Cortex of kidney (tissue), 1 donor: ENCODE measurements at places on chromosomes 7 and 10.

DNA sequence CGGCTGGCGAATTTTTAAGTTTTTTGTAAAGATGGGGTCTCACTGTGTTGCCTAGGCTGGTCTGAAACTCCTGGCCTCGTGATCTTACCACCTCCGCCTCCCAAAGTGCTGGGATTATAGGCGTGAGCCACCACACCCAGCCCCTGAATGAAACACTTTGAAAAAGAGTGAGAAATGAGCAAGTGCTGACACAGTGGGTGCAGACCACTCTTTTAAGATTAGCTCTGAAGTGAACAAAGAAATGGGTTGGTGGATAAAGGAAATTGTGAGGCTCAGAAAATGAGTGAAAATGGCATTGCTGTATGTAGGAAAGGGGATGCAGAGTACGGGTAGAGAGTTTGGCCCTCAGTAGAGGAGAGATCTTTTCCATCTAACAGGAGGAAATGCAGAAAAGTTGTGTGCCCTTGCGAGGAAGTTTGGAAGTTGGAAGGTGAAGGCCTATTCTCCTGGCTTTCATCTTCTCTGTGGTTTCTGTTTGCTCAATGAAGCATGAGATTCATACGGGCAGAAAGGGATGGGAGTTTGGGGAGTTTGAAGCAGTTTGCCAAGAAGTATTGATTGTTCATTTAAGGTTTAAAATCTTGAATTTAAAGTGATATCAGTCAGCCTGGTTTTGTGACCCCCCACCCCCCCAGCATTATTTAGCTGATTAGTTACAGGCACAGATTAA, 11.0 kb downstream of the MAPK8 start:
- no peak for DNase-seq

DNA sequence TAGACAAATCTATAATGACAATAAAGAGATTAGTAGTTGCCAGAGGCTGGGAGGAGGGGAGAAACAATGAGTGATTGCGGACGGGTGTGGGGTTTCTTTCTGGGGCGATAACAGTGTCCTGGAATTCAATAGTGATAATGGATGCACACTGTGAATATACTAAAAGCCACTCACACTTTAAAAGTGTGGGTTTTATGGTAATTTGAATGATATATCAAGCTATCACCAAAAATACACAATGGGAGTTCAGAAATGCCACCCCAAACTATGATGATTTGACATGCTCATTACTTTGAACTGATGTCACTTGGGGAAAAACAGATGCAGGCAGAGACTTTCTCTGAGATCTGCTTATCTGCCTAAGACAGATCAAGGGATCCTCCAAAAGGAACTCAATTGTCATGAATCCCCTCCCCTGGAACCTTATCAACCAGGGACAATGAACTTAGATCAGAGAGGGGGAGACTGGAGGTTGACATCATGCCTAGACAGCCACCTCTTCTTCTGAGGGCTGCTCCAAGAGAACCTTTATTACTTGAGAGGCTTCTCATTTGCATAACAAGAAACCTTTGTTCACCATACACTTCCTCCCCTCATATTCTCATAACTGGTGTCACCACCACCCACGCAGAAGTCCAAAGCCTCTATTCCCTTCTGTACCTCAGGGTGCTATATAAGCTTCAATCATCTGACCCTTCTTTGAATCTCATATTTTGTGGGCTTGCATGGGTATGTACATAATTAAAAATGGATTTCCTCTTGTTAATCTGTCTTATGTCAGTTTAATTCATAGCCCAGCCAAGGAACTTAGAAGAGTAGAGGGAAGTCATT, 14.8 kb upstream of the ZC3HAV1 start:
- no peak for DNase-seq

DNA sequence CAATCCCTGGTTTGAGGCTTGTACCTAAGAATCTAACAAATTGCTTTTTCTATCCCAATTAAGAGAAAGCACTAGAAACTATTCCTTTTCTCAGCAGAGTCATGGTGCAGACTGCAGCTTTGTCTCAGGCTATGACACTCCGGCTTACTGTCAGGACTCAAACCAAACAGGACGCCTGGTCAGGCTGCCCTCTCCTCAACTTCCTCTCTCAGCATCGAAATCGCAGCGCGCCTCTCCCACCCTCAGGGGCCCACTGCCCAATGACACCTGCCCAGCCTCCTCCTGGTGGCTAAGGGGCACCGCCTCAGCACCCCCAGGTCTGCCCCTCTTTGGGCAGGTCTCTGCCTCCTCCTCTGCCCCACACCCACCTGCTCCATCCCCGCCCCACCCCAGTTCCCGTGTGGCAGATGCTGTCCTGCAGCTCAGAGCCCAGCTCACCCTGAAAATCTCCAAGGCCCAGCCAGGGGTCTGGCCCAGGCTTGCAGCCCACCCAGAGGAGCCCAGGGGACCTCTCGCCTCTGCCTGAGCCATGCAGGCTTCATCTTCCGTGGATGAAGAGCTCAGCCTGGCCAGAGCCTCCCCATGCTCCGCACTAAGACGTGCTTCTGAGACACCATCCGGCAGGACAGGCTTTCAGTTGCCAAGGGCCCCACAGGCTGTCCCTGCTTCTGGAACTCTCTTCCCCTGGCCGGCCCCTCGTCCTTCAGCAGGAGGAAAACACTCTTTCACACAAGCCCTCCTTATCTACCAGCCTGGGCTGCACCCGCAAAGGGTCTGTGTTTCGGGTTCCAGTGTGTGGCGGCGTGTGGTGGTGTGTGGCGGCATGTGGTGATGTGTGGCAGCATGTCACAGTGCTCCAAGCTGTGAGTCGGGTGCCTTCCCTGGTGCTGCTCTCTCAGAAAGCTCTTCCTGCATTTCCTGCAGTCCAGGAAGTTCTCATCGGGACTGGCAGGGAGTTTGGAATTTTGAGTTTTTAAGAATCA, 16.4 kb upstream of the PTPRN2 start:
- no peak for DNase-seq

DNA sequence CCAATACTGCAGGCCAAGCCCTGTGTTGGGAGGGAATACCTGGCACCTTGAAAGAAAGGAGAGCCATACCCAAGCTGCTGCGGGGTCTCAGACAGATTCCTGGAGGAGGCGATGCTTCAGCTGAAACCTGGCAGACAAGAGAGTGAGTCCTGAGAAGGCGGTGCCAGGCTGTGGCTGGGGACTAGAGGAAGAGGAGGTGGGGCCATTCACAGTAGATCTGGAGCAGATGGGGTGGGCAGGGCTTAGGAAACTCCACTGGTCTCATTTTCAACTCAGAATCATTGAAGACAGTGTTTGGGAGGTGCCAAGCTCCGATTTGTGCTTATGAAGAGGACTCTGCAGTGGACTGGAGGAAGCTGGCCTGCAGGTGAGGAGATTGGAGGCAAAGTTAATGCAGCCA, 236.3 kb upstream of the MKI67 start:
- DNase-seq = no peak

DNA sequence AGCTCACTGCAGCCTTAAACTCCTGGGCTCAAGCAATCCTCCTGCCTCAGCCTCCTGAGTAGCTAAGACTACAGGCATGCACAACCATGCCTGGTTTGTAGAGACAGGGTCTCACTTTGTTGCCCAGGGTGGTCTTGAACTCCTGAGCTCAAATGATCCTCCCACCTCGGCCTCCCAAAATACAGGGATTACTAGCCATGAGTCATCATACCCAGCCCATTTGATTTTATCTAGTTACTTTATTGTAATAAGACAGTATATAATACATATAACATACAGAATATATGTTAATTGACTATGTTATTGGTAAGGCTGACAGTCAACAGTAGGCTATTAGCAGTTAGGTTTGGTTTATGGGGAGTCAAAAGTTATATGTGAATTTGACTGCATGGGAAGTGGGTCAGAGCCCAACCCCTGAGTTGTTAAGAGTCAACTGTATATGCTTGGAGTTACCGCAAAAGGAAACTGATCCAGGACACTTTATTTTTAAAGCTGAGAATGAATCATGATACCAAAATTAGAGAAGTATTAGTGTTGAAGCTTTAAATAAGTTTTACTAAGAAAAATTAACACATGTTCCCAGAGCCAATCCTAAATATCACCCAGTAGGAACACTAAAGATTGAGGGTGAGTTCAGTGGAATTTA, 20.7 kb upstream of the KMT2E start:
- DNase-seq = no peak

DNA sequence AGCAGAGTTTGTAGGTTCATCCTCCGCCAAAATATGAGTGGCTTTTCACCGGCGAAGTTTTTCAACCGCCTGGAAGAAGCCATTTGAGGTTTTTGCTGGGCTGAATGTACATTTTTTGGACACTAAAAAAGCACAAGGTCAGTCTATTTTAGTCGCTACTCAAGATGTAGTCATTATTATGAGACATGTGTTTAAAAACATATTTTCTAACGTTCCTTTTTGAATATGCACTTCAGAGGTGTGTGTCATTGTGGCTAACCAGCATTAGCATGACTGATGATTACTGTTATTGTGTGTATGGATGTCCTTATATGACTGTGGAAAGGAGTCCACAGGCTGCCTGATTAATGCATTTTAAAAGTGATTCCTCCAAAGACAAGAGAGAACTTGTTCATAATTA, 605.4 kb downstream of the INHBA start:
- no peak for DNase-seq

GRCh38 chr7:15715435-15715834, 29.0 kb upstream of the MEOX2 start:
- DNase-seq = no peak

- no peak for DNase-seq
Measured at GRCh38 chr7:92064438-92065029, 69.7 kb downstream of the CYP51A1 start.

DNA sequence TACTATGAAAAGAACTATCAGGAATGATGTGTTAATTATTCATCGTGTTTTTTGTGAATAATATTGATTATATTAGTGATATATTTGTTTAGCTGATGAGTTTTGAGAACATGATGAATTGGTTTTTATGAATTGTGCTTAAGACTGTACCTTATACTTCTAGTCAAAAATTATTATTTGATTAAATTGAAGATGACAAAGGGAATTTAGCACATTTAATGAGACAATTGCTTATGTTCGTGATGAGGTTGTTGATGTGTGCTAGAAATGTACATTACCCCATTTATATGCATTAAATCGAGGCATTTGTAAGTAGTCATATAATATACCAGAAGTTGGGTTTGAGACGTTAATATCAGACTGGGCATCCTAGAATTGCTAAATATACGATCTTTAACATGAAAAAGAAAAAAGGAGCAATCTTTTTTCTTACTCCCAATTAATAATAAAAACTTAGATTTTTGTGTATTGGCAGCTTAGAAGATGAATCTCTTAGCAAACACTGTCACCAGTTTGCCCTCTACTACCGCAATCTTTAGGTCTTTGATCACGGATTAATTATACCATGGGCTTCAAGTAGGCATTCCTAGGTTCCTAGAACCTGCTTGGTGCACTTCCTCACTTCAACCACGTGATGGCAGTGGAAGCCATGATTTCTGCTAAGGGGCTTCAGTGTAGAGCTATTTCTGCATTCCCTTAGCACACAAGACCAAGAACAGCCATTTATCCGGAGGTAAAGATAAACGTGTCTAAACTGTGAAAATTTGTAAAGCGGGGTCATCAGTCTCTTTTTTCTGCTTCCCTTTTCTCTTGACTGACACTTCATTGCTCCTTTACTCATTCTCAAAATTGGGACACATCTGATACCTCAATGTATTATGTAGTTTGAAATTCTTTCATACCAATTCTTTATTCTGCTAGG, 1.6 kb downstream of the KLHDC10 start:
- no peak for DNase-seq

DNA sequence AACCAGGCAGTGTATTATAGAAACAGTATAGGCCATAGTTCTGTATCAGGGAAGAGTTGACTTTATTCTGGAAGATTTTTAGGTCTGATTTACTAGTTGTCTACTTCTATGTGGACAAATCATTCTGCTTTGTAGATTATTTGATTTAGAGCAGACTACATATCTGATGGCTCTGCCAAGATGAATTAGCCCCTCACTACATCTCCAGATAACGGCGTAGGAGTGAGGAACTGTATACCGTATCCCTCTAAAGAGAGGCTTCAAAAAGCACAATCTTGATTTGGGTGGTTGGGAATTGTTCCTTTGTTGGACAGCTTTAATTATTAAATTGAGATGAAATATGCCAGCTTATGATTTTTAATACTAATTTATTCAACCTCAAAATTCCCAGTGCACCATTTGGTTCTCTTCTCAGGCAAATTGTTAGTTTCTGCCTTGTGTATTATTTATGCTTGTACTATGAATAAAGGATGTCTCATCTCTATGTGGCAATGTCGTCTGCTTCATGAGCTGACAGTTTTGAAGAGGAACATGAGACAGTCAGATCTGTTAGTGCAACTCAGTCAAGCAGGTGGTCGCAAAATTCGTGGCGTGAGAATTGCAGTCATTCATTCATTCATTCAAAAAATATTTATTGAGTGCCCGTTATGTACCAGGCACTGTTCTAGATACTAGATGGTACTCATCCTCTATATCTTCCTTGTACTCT, 422.8 kb downstream of the EXOC4 start:
- DNase-seq = no peak

GRCh38 chr10:21797984-21798765, 205.4 kb downstream of the DNAJC1 start:
- DNase-seq = no peak

GRCh38 chr10:109902992-109903947, 20.0 kb downstream of the XPNPEP1 start:
- DNase-seq = no peak

DNA sequence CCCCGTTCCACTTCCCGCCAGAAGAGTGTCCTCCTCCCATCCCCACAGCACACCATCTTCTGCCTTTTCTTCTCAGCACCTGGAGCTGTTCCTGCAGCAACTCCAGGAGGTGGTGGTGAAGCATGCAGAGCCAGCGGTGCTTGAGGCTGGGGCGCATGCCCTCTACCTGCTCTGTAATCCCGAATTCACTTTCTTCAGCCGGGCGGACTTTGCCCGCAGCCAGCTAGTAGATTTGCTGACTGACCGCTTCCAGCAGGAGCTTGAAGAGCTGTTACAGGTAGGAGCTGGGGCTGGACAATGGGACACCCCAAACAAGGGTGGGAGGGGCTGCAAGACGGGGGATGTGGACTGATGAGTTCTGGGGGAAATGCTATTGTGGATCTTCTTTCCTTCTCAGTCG, 19.1 kb upstream of the PVRIG start:
- no peak for DNase-seq

DNA sequence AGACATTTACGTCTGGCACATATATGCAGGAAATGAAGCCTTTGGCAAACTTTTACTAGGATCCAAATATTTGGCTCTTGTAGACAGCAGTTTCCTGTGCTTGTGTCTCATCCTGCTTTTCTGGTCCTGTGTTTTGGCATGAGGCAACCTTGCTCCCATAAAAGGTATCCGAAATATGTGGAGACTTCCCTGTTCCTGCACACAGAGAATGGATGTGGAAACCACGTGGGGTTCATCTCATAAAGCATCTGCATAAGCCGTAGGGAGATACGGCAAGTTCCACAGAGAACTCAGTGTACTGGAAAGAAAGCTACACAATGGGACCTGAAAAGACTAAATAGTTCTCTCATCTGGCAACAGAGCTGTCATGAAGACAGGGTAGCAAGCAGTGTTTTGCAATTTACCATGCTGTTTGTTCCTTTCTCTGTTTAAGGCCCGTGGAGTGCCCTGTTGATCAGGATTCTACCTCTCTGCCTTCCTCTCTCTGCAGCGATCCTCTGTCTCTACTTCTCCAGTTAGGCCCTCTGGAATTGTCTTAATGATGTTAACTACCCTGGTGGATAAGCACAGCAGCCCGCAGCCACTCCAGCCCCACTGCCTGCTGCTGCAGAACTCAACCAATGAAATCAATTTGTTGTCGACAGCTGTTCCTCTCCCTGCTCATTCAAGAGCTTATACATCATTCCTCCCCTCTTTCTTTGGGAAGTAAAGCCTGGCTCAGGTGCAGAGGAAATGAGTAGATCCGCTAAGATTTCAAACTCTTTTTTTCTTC, 293.6 kb downstream of the CSTF2T start:
- no peak for DNase-seq

- DNase-seq = no peak
Measured at GRCh38 chr10:103969857-103970627, 3.1 kb downstream of the SLK start.
